ENCODE measurements at places on chromosomes 12 and 14. TPM values are rescaled to one million over a fixed set of nuclear protein-coding genes. Genes with fewer than 3 reads are reported as not detected.

The CLEC2D gene
- 3.0 TPM for total RNA-seq

The GPX2 gene
- not detected for total RNA-seq

The TMEM119 gene
- 42.8 TPM for total RNA-seq

The HOXC9 gene
- 1.0 TPM for total RNA-seq

The KRT3 gene
- not detected for total RNA-seq

The RNASE13 gene
- not detected for total RNA-seq

The PPM1H gene
- 0.08 TPM for total RNA-seq

The NRIP2 gene
- total RNA-seq: 1.0 TPM

The CLEC6A gene
- total RNA-seq: not detected

The TBX5 gene
- 101 TPM for total RNA-seq

The RAD52 gene
- total RNA-seq: 4.9 TPM

The COL2A1 gene
- total RNA-seq: 0.56 TPM

The FBXO21 gene
- total RNA-seq: 84.2 TPM

The ARID2 gene
- total RNA-seq: 19.3 TPM

The SELPLG gene
- 2.2 TPM for total RNA-seq

The MAP1LC3B2 gene
- total RNA-seq: 0.26 TPM

The GLS2 gene
- not detected for total RNA-seq

The OR6J1 gene
- not detected for total RNA-seq

The LRRIQ1 gene
- total RNA-seq: 0.48 TPM

The DCN gene
- 1,362 TPM for total RNA-seq

The DLK1 gene
- not detected for total RNA-seq

The RPGRIP1 gene
- total RNA-seq: under 0.01 TPM

The TDG gene
- 14.2 TPM for total RNA-seq
